ENCODE measurements at places on chromosomes 7 and 10. TPM values are rescaled to one million over a fixed set of nuclear protein-coding genes. Genes with fewer than 3 reads are reported as not detected.
A peak's percentile ranks its signal among the peaks of the same experiment; 100 is the strongest.

DNA sequence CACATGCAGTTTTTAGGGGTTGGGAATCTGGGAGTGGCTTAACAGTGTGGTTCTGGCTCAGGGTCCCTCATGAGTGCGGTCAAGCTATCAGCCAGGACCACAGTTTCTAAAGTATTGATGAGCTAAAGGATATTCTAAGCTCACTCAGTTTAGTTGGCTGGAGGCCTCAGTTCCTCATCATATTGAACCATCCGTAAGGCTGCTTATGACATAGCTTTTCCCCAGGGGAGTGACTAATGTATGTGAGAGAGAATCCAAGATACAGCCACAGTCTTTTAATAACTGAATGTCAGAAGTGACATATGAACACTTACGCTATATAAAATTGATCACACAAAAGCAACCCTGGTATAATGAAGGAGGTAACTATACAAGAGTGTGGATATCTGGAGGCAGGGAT lies 245.3 kb downstream of the POLR1F start:
- no peak overlapping the region for H3K4me3 ChIP-seq
- no peaks in the 10 kb centered on the region for H3K27me3 ChIP-seq
- no peaks in the 10 kb centered on the region for H3K4me1 ChIP-seq

DNA sequence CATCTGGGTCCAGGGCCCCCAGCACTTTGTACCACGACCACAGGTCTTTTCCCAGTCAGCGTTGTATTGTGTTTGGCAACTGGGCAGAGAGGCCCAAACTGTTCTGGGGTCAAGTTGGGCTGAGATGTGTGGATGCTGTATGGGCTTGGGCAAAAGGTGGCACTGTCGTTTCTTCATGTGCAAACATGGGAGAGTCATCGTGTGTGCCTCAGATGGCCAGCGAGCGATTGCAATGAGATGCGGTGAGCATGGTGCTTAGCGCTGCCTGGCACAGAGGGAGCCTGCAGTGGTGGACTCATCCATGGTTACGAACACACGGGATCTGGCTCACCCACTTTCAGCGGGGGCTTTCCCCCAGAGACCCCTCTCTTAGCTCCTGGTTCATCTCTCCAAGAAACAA lies 120.4 kb upstream of the SORCS3 start:
- no peak overlapping the region for H3K4me3 ChIP-seq
- no peak for DNase-seq
- peaks cover 2% of the 10 kb centered on the region for H3K27me3 ChIP-seq
- H3K36me3 ChIP-seq, result no peaks in the 10 kb centered on the region
- H3K27ac ChIP-seq, result no peak overlapping the region
- no peaks in the 10 kb centered on the region for H3K4me1 ChIP-seq

DNA sequence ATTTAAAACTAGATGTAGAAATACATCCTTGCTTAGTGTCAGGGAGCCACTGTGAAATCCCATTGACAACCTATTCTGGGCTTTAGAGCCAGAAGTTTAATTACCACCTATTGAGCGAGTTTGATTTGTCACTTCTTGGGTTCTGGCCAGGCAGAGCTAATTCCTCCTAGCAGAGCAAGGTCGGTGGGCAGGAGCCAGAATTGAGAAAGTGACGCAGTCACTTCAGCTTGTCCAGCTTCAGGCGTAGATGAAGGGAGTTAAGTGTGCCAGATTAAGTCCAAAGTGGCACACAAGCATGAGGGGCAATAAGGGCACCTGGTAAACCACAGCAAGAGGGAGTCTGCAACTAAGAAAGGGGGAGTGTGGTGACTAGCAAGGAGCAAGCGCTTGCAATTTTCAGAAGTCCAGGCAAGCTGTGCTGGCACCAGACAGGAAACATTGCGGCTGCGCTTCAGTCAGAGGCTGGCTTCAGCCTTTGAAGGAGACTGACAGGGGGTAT lies 119.4 kb downstream of the ST7 start:
- DNase-seq, result peak; percentile 72
- H3K27ac ChIP-seq, result peak overlapping the region; percentile 65
- no peaks in the 10 kb centered on the region for H3K27me3 ChIP-seq
- no peak overlapping the region for H3K4me3 ChIP-seq
- H3K4me1 ChIP-seq, result peaks cover 16% of the 10 kb centered on the region

DNA sequence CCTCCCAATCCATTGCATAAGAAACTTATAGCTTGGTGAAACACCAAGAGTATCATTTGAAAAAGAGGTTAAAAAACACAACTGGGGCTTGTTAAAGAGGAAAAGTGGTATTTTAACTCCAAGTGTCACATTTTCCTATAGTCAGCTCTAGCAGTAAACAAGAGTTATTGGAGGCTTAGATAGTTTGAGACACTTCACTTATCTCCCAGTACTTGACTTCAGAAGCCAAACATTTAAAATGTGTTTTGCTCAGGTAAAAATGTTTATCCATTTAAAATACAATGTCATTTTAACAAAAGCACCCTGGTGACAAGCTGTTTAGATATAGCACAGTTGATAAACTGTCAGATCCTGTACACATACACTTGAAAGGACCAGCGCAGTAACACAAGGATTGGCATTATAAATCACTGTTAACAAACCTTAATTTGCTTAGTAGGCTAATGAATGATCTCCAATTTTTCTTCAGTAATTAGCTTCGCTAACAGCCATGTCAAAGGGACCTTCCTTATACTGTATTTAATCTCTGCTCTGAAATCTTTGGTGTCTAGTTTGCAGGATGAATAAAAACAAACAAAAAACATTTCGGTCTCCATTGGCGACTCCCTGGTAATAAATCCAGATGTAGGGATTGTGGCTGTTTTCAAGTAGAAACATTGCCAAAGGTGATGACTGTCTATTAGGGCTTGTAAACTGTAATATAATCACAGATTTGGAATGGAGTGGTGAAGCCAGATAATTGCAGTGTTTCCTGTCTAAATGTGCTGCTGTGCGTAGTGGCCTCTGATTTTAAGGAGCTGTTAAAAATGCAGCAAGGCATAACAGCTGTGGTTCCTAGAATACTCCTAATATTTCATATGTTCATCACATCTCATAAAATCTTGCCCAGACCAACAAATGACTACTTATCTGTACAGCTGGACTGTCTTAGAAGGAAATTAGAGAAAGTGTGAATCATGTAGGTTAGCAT lies 545.1 kb downstream of the AUTS2 start:
- no peaks in the 10 kb centered on the region for H3K36me3 ChIP-seq
- no peaks in the 10 kb centered on the region for H3K27me3 ChIP-seq
- H3K27ac ChIP-seq, result no peak overlapping the region
- peak; percentile 94 for DNase-seq

DNA sequence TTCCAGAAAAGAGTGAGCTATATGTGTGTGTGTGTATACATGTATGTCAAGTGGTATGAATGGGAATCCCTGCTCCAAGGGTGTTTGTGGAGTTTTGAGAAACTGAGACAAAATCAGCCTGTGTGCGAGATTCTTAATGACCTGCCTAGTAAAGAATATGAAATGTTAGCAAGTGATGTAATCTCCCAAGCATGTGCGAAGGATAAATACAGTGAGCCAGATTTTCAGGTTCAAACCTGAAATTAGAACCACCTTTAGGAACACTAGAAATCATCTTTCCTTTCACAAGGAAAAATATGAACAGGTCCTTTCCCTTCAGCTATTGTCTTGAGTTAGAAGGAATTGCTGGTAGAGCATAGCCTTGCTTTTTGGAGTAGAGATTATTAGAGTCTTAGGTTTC lies 457.6 kb downstream of the LRMDA start:
- H3K4me1 ChIP-seq, result no peaks in the 10 kb centered on the region
- no peaks in the 10 kb centered on the region for H3K36me3 ChIP-seq
- no peaks in the 10 kb centered on the region for H3K27me3 ChIP-seq
- no peak for DNase-seq
- no peak overlapping the region for H3K27ac ChIP-seq

GRCh38 chr10:48253970-48254657 lies 20.4 kb downstream of the FRMPD2 start:
- no peak for DNase-seq
- H3K4me1 ChIP-seq, result no peaks in the 10 kb centered on the region
- no peak overlapping the region for H3K27ac ChIP-seq
- H3K36me3 ChIP-seq, result no peaks in the 10 kb centered on the region
- no peak overlapping the region for H3K4me3 ChIP-seq

GRCh38 chr10:1923998-1924397 lies 186.7 kb upstream of the ADARB2 start:
- no peak for DNase-seq
- no peak overlapping the region for H3K4me3 ChIP-seq
- H3K36me3 ChIP-seq, result no peaks in the 10 kb centered on the region
- no peaks in the 10 kb centered on the region for H3K4me1 ChIP-seq

GRCh38 chr10:79396520-79396919 lies 48.9 kb downstream of the ZCCHC24 start:
- no peaks in the 10 kb centered on the region for H3K27me3 ChIP-seq
- DNase-seq, result no peak
- peaks cover 7% of the 10 kb centered on the region for H3K4me1 ChIP-seq
- H3K27ac ChIP-seq, result peak overlapping the region; percentile 85

GRCh38 chr7:129986600-129986999 lies 33.8 kb upstream of the UBE2H start:
- H3K27me3 ChIP-seq, result no peaks in the 10 kb centered on the region
- H3K4me3 ChIP-seq, result no peak overlapping the region
- no peaks in the 10 kb centered on the region for H3K36me3 ChIP-seq
- DNase-seq, result no peak
- H3K4me1 ChIP-seq, result peaks cover 2% of the 10 kb centered on the region

- DNase-seq, result peak; percentile 47
- H3K4me3 ChIP-seq, result no peak overlapping the region
- H3K4me1 ChIP-seq, result peaks cover 5% of the 10 kb centered on the region
- H3K27ac ChIP-seq, result peak overlapping the region; percentile 51
Measured at GRCh38 chr7:37342688-37343471, 105.8 kb downstream of the ELMO1 start.

DNA sequence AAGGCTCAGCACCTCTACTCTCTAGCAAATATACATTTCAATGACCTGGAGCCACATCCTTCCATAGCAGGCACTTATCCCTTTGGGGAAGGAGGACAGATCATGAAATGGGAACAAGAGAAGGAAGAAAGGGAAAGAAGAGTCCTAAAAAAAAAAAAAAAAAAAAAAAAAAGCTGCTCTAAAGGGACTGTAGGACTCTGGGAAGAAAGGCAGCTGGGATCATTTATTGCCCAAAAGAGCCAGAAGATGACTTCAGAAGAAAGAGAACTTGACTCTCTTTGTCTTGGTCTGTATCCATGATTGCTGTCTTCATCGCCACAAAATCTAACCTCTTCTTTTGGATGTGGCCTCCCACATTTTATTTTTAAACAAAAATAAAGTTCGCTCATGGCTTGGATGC lies 203.6 kb upstream of the CELF2 start:
- H3K4me3 ChIP-seq, result no peak overlapping the region
- H3K27ac ChIP-seq, result peak overlapping the region; percentile 83
- H3K36me3 ChIP-seq, result no peaks in the 10 kb centered on the region
- no peaks in the 10 kb centered on the region for H3K27me3 ChIP-seq
- H3K4me1 ChIP-seq, result peaks cover 5% of the 10 kb centered on the region

DNA sequence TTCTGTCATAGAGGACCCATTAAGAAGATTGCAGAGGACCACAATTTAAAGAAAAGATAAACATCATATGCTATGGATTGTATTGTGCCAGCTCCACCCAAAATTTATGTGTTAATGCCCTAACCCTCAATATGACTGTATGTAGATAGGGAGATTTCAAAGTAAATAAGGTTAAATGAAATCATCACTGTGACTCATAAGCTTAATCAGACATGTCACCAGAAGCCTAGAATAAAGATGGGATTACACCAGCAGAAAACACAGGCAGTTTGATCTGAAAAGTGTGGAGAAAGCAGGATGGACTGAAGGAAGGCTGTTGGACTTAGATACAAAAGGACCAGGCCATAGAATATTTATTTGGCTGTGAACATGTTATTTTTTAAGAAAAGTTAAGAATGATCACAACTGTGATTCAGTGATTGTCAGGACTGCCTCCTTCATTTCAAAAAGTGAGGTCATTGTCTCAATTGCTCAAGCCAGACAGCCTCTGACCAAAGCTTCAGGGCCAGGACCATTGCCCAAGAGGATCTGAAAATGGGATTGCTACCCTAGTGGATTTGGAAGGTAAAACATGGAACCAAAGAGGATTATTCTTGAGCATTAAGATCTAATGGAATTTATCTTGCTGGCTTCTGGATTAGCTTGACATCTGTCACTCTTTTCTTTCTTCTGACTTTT lies 270.8 kb upstream of the POM121L12 start:
- no peaks in the 10 kb centered on the region for H3K36me3 ChIP-seq
- H3K4me1 ChIP-seq, result no peaks in the 10 kb centered on the region
- H3K4me3 ChIP-seq, result no peak overlapping the region
- H3K27me3 ChIP-seq, result no peaks in the 10 kb centered on the region
- DNase-seq, result no peak

GRCh38 chr7:1193593-1194424 lies 33.8 kb upstream of the ZFAND2A start:
- DNase-seq, result peak; percentile 37
- no peak overlapping the region for H3K4me3 ChIP-seq

- H3K27me3 ChIP-seq, result peaks cover 4% of the 10 kb centered on the region
- H3K4me1 ChIP-seq, result peaks cover 3% of the 10 kb centered on the region
- DNase-seq, result no peak
- H3K36me3 ChIP-seq, result no peaks in the 10 kb centered on the region
- no peak overlapping the region for H3K4me3 ChIP-seq
Measured at GRCh38 chr10:48302515-48303476, 3.7 kb upstream of the MAPK8 start.

DNA sequence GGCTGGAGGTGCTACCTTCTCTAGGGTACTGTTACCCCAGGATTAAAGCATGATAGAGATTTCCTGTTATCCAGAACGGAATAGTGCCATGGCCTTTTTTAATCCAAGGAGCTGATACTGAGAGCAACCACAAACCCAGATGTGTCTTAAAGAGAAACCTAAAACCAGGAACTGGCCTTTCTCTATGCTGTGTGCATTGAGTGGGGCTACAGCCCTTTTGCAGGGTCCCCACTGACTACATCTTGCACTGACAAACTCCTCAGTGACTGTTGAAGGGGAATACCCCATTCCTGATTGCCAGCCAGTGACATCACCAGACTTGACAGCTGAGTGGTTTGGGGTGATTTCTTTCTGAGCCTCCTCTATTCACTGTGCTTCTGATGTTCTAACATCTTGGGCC lies 81.9 kb upstream of the CAPZA2 start:
- DNase-seq, result no peak
- no peaks in the 10 kb centered on the region for H3K27me3 ChIP-seq
- peaks cover 12% of the 10 kb centered on the region for H3K36me3 ChIP-seq
- peaks cover 19% of the 10 kb centered on the region for H3K4me1 ChIP-seq
- no peak overlapping the region for H3K4me3 ChIP-seq
- no peak overlapping the region for H3K27ac ChIP-seq

DNA sequence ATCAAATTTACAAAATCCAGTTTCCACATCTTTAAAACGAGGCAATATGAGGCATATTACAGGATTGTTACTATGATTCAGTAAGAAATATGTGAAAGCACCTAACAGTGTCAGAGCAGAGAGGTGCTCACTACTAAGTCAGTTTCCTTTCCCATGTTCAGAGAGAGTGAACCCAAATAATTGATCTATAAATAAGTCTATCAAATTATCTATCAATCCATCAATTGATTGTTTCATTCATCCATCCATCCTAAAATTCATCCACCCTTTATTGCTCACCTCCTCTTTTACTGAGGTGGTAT lies 340.8 kb downstream of the SUGCT start:
- no peak for DNase-seq
- no peaks in the 10 kb centered on the region for H3K27me3 ChIP-seq
- H3K27ac ChIP-seq, result no peak overlapping the region
- H3K36me3 ChIP-seq, result no peaks in the 10 kb centered on the region
- H3K4me1 ChIP-seq, result no peaks in the 10 kb centered on the region
- no peak overlapping the region for H3K4me3 ChIP-seq

Gene PSPH
- polyA plus RNA-seq, result 15.8 TPM

Gene CYP3A5
- 0.40 TPM for polyA plus RNA-seq

Gene AOAH
- polyA plus RNA-seq, result 3.0 TPM

Gene TMEM225B
- 0.37 TPM for polyA plus RNA-seq

Gene SPACDR
- polyA plus RNA-seq, result 1.8 TPM

Gene SEMA3E
- 3.1 TPM for polyA plus RNA-seq

Gene SUN3
- not detected for polyA plus RNA-seq

Gene ATP6V0A4
- 0.10 TPM for polyA plus RNA-seq
